ENCODE measurements at places on chromosomes 13 and 19.

DNA sequence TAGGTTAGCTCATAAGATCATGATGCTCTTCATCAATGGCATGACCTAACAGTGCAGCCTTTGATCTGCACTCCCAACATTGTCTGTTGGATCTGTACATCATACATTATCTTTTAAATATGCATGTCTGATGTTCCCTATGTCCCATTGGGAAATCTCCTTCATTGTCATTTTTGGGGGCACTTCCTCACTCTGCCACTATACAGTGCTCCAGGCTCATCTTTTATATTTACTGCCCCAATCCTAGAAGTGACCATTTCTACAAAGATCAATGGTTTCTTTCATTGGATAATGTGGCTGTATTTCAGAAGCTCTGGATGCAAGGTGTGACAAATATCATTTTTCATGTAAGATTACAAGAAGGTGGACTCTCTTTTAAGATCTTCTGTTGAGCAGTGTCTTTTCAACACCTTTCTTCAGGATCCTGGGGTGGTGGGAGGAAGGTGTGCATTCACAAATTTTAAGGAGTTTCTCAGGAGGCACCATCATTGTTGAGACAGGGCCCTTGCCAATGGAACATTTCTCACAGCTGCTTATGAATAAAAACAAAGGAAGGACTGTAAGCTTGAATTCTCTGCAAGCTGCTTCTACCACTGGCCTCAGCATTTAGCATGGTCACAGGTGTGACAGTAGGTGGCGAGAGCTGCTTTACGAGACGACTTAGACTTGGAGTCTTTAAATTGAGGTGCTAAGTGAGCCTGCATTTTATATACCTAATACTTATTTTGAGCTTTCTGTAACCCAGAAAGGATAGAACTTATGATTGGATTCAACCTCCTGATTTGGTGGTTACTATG, 403.0 kb downstream of the LMO7 start:
- no peak for DNase-seq

DNA sequence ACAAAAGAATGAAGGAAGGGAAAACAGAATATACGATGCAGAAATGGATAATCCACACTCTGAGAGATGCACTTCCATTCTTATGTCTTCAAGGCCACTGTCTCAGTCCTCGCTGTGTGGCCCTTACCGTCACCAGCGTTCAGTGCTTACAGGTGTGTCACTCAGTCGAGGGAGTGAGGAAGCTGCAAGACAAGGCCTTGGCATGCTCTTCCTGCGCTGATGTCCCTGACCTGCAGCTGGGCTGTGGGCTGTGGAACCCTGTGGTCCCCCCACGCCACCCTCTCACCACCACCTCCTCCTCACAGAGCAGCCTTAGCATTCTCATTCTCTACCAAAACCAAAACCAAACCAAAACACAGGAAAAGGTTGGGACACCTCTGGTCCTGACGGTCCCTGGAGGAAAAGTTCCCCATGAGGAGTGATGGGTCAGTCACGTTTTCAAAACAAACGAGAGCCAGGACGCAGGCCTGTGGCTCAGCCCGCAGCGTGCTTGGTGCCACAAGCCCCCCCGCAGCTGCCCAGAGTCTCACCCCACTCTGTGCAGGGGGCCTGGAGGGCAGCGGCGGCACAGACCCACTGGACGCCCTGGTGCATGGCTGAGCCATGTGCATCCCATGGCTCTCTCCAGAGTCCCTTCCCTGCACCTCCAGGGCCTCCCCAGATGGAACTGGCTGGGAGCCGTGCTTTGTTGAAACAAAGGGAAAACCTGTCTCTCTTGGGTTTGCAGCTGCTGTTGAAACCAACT, 48.2 kb upstream of the GPR183 start:
- no peak for DNase-seq

DNA sequence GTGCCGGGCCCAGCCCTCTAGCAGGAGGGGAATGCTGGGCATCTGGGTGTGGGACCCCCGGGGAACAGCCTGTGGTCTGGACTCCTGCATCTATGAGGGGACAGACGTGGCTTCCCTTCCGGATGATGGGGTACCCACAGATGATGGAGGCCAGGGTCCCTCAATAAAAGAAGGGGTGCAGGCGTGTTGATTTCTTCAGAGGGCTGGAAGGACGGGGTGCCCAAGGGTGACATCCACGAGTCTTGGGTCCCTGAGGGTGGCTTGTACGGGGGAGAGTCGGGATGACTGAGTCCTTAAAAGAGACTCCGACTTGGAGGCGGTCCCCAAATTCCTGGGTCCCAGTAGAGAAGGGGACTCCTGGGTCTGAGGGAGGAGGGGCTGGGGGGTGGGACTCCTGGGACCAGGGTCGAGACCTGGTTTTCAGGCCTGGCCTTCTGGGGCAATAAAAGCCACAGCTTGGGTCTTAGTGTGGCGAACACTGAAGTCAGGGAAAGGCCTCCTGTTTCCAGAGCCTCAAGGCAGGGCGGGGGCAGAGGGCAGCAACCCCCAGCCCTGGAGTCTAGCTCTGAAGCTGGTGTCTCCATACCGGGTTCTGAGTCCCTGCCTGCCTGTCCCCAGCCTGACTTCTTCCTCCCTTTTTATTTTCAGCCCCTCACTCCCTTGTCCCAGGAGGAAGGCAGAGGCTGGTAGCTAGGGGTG, 459 bp upstream of the GRIN2D start:
- no peak for DNase-seq

DNA sequence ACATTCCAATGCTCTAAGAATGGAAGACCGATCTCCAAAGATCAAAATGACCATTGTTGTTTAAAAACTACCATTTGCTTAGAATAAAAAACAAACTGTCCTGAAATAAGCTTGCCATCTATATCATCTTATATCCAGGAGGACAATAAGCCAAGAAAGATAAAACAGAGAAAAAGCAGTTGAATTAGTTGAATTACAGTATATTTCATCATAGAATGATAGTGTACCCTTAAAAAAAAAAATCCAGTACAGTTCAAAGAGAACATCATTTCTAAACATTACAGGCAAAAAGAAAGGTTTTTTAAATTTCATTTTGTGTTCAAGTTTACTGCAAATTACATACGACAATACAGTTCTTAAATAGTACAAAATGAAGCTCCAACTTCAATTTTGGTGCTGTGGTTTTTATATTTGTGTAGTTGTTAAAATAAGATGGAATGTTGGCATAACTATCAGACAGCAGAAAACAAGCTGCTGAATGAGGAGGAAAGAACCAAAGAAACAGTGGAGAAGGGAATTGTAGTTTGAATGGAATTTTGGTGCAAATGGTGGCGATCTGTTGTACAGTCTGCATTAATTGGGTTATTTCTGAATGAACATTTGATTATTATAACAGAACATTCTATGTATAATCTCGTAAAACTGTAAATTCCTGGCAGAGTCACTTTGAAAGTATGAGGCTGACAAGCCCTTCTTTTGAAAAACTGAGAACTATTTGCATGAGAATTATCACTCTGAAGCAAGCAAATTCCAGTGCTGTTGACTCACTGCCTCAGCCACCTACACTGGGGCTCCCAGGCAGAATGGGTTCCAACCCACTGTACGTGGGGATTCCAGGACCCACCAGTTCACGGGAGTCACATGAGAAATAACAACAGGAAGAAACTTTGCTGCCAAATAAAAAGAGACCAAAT, 37.7 kb downstream of the LHFPL6 start:
- peak; percentile 83 for DNase-seq

- DNase-seq = peak; percentile 55
Measured at GRCh38 chr19:2477732-2478191, 1.8 kb downstream of the GADD45B start.

DNA sequence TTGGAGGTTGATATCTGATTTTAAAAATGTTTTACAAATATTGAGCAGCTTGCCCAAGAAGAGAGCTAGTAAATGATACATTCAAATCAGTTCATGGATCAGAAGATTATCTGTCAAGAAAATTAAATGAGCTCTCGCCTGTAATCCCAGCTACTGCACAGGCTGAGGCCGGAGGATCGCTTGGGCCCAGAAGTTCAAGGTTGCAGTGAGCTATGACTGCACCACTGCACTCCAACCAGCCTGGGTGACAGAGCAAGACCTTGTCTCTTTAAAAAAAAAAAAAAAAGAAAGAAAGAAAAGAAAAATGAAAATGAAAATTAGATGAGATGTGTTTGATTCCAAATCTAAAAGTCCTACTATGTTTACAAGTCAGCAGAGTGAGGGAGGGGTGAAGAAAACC, 2.4 kb downstream of the SPART start:
- DNase-seq = no peak

DNA sequence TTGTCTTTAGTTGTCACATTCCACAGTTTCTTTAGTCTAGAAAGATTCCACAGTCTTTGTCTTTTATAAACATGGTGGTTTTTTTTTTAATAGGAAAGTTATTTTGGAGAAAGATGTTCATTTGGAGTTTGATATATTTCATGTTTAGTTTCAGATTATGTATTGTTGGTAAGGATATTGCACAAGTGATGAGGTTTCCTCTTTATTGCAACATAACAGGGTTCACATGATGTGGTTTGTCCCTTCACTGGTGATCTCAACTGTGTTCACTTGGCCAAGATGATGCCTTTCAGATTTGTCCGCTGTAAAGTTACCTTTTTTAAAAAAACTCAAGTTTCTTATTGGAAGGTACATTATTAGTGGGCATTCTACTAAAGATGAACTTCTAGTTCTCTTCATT, 3.2 kb downstream of the ZNF230 start:
- peak; percentile 64 for DNase-seq

GRCh38 chr13:109859216-109859835, 72.9 kb upstream of the IRS2 start:
- DNase-seq = no peak

- no peak for DNase-seq
Measured at GRCh38 chr13:46392967-46393366, 5.9 kb upstream of the RUBCNL start.

DNA sequence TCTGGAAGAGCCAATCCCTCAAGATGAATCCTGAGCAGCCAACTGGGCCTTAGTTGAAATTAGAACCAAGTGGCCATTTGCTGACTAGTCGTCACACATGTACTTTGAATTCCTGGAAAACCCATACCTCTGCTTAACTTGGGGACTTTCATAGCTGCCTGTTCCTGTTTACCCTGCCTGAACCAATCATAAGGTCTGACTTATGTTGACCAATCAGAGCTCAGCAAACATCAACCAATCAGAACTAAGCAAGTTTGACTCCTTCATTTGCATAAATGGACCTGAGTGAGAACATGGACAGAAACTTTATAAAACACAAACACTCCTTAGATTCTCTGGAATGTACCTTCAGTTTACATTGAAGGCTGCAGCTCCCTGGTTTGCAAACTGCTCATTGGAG, 50.8 kb downstream of the LATS2 start:
- peak; percentile 50 for DNase-seq

- peak; percentile 69 for DNase-seq
Measured at GRCh38 chr19:588093-588740, 1.5 kb upstream of the HCN2 start.

- DNase-seq = peak; percentile 82
Measured at GRCh38 chr13:109968876-109969577, 182.6 kb upstream of the IRS2 start.

DNA sequence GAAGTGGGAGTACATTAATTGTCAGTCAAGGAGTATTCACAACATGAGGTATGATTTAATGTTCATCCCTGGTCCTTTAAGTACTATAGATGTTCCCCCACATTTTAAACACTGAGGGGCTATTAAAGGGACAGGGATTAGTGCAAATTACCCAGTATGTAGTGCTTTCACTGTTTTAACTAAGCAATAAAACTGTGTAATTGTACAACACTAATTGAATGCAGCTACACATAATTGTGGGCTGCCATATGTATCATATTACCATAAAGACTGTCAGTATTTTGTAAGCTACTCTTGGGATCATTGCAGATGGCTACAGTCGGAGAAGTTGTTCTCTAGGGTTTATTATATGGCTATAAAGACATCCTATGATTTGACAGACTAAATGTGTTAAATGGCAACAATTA, 316.6 kb downstream of the DCLK1 start:
- DNase-seq = no peak

GRCh38 chr13:59451236-59451635, 712.5 kb downstream of the DIAPH3 start:
- DNase-seq = no peak

DNA sequence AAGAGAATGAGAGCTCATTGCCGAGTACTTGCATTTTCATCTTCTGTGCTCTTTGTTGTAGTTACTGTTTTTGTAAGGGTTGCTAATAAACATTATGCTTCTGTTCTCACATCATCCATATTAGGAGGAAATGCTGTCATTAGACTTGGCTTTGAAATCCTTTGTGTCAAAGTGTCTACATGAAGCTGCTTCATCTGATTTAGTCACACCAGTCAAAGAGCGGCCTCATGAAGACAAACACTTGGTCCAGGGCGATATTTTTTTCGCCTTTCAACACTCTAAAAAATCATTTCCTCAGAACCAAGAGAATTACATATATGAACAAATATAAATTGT, 105.0 kb downstream of the SPRY2 start:
- DNase-seq = no peak

- DNase-seq = peak; percentile 15
Measured at GRCh38 chr13:97448503-97449251, 14.7 kb downstream of the RAP2A start.

DNA sequence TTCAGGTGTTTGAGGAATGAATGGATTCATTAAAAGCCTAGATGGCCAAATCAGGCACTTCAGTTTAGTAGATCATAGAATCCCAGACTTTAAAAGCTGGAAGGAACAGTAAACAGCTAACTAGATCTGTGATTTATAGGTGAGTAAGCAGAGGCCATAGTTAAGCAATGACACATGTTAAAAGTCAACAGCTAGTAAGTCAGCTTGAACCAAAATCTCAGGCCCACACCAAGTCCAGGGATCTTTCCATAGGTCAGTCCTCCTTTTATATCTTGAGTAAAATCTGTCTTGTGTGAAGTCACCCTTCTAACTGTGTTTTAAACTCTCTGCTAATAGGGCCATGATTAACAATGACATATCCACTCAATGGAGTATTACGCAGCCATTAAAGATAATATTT, 275.5 kb upstream of the SOX21 start:
- peak; percentile 76 for DNase-seq

GRCh38 chr19:28504139-28504538, 708.8 kb downstream of the UQCRFS1 start:
- DNase-seq = no peak

DNA sequence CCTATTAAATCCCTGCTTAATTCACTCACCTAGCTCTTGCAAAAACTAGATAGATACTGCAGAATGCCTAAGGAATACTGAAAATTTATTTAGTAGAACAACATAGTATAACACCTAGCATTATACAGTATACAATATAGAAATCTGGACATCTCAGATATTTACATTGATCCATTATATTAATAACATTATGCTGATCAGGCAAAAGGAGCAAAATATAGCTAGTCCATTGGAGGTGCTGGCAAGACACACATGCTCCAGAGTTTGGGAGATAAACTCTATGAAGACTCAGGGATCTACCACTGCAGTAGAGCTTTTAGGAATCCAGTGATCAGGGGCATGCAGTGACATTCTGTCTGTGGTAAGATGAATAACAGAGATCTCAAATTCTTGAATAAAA, 357.6 kb downstream of the TBC1D4 start:
- no peak for DNase-seq

GRCh38 chr13:96925916-96926628, 68.2 kb downstream of the OXGR1 start:
- no peak for DNase-seq

All from fibroblast of mammary gland (primary cell).